ENCODE measurements at places on chromosomes 16 and 17.

DNA sequence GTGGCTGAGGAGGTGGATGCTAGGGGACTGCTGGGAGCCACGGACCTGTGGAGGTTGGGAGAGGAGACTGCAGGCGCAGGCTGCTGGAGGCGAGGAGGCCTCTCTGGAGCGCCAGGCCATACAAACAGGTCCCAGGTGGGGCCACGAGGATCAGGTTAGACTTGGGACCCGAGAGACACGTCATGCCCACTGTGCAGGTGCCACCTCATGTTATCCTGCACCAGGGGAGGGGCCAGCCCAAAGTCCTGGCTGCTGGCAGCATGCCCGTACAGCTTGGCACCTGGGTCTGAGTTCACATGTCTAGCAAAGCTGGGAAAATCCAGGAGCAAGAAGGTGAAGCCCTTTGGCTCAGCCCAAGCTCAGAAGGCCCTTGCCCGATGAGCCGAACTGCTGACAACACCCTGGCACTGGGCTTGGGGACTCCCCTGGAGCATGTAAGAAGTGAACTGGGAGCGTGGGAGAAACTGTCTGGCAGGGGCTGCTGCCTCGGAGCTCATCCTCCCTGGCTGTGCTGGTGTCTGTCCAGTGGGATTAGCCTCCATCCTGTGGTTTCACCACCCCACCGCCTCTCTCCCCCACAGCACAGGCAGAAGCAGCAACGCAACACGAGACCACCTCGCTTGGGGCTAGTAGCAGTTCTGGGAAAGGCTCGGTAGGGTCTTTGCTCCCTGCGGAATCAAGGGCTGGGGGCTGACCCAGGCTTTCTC lies 5.3 kb downstream of the ARHGDIA start:
- no peak for DNase-seq

GRCh38 chr17:46732160-46732559 lies 86.3 kb downstream of the WNT3 start:
- DNase-seq = no peak

DNA sequence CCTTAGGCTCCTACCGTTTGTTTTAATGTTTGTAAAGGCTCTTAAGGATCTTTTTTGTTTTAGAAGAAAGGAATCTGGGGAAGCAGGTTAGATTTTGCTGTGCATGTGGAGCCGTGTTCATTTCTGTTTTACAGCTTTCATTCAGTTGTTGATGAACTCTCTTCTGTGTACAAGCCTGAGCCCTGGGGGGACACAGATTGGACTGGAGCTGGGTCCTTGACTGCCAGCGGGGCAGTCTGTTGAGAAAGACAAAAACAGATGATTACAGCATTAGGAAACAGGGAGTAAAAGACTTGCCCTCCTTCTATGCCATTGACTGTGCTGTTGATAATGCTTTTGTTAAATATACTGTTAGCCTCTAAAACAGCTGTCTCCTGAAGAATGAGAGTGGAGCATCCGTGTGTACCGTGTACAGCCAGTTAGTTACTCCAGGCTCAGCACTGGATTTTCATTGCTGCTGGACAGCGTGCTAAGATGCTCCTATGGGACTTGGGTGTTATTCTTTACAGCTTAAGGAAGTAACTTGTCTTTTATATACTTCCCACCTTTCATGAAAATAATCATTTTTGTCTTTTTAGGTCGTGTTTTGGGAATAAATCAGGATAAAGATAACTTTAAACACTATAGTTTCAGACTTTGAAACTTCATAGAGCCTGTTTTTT lies 3.2 kb downstream of the MAP1LC3B start:
- DNase-seq = no peak

- DNase-seq = no peak
These were observed 214.9 kb upstream of the MON1B start for GRCh38 chr16:76976101-76976500.

DNA sequence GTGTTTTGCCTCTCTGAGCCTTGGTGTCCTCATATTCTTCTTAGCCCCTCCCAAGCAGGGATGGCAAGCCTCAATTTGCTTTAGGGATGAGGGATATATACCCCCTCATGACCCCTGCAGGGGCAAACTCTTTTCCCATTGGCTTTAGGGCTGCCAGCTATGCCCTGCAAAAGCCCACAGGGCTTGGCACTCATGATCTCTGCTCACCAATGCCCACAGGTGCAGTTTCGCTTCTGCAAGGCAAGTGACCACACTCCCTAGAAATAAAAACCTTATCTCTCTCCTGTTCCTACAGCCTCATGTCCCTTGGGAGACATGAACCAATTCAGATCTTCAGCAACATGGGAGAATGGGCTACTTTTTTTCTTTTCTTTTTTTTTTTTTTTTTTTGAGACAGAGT lies 8.8 kb downstream of the BEAN1 start:
- DNase-seq = no peak

DNA sequence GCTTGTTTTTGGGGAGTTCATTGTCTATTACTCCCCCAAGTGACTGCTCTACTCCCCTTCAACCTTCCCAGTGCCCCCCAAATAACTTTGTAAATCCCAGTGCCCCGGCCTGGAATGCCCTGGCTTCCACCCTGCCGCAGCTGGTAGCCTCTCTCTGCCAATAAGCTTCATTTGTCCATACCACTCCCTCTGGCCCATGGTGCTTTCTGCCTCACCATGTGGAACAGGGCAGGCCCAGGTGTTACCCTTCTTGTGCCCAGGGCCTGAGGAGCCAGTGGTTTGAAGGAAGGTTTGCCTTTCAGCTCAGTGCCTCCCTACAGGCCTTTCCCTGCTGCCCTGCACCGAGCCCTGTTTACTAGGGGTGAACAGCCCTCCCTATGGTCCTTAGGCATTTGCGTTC lies 134.2 kb downstream of the AATF start:
- no peak for DNase-seq

DNA sequence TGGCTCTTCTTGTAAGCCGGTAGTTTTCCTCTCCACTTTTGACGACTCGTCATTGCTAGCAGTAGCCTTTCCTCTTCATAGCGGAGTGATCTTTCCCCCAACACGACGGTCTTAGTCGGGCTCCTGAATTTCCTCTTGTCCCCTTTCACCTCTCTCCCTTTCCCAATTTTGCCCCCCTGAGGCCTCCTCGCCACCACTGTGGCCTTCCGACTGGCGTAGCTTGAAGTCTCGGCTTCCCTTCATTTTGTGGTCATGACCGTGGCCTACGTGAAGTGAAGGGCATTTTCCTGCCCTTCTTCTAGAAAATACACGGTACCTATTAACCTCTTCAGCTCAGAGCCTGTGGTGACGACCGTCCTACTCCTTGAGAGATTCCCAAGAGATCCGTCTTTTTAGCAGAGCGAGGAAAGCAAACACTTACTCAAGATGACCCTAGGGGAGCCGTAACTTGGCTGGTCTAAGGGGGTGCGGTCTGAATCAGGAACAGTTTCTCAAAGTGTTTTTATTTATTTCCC lies 787 bp downstream of the PRKAR1A start:
- DNase-seq = peak; percentile 48

GRCh38 chr17:76843703-76844484 lies 24.3 kb upstream of the MGAT5B start:
- no peak for DNase-seq

GRCh38 chr16:82773018-82773417 lies 146.2 kb downstream of the CDH13 start:
- DNase-seq = no peak

DNA sequence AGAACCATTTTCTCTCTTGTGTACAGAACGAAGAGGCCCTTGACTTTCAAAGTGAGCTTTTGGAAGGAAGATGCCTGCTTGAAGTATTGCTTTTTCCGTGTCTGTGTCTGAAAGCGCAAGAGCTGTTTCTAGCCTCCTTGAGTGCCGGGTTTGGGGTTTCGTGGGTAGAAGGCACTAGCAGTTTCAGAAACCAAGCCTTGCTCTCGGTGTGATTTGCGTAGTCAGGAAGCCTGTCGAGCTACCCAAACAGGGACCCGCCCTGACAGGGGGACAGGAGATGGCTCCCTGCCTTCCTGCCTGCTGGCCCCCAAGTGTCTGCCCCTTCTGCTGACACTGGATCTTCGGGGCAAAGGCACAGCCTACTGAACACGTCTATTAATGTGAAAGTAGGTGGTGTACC lies 322.0 kb downstream of the MAF start:
- DNase-seq = no peak

- DNase-seq = no peak
These were observed 6.4 kb upstream of the GRN start for GRCh38 chr17:44338702-44339101.

DNA sequence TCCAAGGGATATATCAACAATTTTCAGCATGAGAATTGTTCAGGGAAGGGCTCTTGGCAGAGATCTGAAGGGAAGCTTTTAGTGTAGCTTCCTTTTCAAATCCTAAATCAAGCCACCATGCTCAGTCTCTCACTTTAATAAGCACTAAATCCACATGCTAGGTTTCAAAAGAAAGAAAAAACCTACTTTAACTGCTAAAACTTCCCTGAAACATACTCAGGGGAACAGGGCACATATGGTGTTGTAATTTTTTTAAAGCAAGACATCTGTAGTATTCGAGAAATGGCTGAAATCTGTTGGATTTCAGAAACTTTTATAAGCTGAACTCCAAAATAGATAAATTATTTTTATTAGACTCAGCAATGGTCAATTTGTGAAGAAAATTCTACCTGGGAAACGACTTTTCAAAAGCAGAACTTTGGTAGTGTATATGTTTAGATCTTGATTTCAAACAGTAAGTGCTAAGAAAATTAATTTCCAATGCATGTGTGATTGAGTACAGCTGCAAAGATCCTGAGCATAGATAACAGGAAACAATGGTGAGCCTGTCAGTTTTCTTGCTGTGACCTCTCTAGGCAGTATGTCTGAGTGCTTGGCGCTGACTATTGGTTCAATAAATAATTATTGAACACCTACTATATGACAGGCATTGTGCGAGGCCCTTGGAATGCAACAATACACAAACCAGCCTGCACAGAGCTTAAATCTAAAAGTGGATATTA lies 804.5 kb upstream of the SOX9 start:
- DNase-seq = no peak

GRCh38 chr17:56203430-56203829 lies 50.2 kb downstream of the ANKFN1 start:
- DNase-seq = no peak

- no peak for DNase-seq
These were observed 1.9 kb downstream of the CCR10 start for GRCh38 chr17:42679492-42680330.

GRCh38 chr16:53433509-53433908 lies 762 bp upstream of the RBL2 start:
- DNase-seq = no peak

DNA sequence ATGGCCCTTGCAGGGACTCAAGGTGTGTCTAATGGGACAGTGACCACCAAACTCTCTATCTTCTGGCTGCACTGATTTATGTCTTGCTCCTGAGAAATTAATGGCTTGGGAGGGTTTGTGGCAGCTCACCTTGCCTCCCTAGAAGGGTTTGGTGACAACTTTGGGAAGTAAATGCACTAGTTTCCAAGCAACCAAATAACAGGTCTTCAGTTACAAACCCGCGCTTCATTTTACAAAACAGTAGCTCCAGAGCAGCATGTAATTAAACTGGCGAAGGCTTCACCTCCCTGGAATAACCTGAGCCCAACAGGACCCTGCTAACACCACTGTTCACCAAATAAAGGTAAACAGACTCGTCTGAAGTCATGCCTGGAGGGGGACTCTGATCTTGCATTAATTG lies 318.3 kb downstream of the SLC39A11 start:
- peak; percentile 64 for DNase-seq

DNA sequence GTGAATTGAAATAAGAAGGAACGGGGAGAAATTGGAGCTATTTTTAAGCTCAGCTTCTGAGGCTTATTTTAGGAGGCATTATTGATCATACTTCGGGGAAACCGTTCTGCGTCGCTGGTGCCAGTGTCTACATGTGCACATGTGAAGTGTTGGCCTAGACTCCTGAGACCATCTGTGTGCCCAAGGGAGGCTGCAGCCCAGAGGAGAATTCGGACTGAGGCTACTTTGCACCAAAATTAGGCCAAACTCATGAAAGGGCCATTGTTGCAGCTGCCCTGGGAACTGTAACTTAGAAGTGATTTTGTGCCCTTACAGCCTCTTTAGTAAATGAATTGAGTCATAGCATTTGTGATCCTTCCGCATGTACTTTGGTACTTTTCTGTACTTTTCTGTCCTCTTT lies 102.0 kb upstream of the NOL11 start:
- no peak for DNase-seq

DNA sequence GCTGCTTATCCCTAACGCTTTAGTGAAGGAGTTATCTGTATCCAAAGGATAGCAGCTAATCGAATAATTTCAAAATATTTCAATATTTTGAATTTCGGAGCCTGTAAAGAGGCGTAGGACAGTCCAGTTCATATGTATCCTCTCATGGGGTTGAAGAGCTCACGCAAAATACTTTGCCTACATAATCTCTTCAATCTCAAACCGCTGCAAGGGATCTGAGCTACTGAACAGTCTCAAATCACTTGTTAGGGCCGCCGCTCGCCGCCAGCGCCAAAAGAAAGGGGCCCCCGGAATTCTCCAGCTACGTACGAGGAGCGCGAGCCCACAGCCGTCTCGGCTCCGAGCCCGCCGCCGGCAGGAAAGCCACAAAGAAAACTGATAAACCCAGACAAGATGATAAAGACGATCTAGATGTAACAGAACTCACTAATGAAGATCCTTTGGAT lies 601 bp upstream of the RFWD3 start:
- peak; percentile 21 for DNase-seq

DNA sequence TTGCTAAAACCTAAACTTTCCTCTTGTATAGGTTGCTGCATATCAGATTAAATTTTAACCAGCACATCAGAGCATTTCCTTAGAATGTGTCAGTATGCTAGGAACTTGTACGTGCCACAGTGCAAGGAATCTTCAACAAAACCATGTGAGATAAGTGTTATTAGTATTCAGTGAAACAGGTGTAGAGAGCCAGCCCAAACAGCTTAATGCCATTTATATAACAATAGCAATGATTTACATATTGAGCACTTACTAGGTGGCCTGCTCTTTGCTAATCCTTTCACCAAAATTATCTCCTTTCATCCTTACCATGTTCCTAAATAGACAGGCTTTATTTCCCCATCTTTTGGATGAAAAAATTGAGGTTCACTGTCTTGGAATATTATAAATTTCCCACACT lies 485.7 kb downstream of the HS3ST4 start:
- no peak for DNase-seq

DNA sequence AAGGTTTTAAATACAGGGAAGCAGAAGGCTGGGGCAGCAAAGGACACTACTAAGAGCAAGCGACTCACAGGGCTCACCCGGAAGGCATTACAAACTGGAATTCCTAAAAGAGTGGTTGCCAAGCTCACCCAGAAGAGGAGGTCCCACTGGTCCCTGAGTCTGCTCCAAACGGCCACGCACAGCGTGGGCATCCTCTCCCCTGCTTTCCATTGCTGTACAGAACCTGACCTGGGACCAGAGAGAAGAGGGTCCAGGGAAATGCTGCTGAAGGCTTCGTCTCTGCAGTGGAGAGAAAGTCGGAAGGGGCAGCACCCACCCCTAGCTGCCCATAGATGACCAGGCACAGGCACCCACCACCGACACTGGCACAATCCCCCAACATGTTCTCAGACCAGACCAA lies 67.2 kb downstream of the ADCY9 start:
- DNase-seq = no peak
